ENCODE measurements at places on chromosomes 5 and 9.

GRCh38 chr5:1517838-1518237 lies 5.9 kb downstream of the LPCAT1 start:
- DNase-seq: no peak

DNA sequence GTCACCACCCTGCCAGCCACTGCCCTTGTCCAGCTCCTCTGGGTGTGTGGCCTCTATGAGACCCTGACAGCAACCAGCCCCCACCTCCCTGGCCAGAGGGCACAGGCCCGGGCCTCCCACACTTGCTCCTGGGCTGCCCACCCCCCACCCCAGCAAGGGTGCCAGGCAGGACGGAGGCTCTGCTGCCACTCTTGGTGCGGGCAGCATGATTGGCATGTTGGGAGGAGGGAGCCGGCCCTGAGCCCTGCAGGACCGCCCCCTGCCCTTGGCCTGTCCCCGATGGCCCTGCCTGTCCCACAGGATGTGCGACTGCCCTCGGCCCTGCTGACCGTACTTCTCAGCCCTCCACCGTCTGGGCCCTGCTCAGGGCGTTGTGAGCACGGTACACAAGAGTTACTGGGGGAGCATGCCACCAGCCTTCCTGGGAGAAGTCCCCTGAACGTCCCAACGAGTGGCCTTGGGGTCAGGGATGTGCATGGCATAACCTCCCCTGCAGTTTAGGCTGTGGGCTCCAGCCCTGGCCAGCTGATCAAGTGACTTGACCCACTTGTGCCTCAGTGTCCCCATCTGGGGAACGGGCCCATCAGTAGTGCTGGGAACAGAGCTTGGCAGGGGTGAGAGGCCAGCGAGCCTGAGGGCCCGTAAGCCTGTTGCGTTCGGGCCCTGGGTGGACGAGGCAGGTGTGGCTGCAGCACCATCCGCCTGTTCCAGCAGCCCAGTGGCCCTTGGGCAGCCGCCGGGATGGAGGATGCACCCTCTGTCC lies 16.0 kb downstream of the GPSM1 start:
- DNase-seq: no peak

DNA sequence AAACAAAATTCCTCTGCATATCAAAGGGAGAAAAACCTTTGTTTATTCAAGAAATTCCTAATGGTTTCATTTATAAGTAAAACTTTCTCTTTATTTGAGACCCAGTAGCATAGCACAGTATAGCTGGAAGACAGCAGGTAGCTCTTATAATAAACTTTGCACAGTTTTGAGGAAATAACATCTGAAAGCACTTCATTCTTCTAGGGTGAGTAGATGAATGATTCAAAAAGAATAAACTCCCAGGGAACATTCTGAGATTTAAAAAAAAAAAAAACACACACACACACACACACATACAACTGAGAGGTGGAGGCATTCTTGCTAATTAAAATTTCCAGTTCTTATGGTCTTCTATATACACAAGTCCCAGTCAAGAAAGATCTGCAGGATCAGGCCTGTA lies 197.3 kb downstream of the BNC2 start:
- DNase-seq: no peak

- no peak for DNase-seq
Observed at GRCh38 chr5:134236318-134236717, 10.4 kb upstream of the PPP2CA start.

- no peak for DNase-seq
Observed at GRCh38 chr9:137293482-137294090, 8.5 kb downstream of the NRARP start.

DNA sequence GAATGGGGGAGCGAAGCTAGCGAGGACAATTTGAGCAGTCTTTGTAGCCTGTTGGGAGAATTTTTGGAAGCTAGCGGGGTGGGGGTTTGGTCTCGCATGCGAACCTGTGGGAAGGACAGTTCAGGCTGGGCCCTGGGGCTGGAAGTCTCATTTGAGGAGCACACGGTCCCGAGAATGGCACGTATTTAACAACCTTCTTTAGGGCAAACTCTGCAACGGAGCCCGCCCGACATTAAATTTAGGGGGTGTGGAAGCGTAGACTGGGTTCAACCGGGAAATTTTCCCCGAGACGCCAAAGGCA lies 35.2 kb upstream of the NFIB start:
- DNase-seq: no peak

DNA sequence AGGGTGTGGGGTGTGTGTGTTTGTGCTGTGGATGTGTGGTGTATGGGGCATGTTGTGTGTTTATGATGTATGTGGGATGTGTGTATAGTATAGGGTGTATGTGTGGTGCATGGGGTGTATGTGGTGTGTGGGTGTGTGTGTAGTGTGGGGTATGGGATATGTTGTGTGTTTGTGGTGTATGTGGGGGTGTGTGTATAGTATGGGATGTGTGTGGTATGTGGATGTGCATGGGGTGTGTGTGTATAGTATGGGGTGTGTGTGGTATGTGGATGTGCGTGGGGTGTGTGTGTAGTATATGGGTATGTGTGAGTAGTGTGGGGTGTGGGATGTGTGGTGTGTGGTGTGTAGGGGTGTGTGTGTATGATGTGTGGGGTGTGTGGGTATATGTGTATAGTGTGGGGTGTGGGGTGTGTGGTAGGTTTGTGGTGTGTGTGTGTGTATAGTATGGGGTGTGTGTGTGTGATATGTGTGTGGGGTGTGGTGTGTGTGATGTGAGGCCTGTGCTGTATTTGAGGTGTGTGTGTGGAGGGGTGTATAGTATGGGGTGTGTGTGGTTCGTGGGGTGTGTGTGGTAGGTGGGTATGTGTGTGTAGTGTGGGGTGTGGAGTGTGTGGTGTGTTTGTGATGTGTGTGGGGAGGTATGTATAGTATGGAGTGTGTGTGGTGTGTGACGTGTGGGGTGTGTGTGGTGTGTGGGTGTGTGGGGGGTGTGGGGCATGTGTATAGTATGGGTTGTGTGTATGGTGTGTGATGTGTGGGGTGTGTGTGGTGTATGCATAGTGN lies 10.5 kb downstream of the ECSCR start:
- DNase-seq: no peak
